Stimulated activated CD4-positive, alpha-beta T cell treated with anti-CD3 and anti-CD28 coated beads, Interleukin-15, amount 100 ng/mL, for 24 hours (primary cell): ENCODE measurements at places on chromosomes 16 and 17.
A peak's percentile ranks its signal among the peaks of the same experiment; 100 is the strongest.

GRCh38 chr17:72432143-72432621, 311.4 kb downstream of the SOX9 start:
- no peak for DNase-seq

DNA sequence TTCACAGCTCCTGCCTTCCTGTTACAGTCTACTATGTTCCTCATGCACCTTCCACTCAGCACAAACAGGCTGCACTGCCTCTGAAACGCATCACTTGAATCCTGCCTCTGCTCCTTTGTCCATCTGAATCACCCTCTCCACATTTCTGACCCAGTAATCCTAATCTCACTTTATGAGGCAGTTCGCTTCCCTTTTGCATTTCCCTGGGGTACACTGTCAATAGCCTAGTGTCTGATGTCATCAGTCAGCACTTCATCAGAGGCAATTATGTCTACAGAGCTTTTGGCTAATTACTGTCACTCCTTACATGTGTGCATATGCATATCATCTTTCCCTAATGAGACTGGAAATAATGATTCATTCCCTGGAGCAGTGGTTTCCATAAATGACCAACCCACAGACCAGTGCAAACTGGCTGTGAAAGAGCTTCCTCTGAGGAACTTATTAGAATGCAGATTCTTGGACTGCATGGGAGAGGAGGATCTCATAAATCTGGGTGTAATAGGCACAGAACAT, 23.6 kb downstream of the CA4 start:
- DNase-seq: no peak

DNA sequence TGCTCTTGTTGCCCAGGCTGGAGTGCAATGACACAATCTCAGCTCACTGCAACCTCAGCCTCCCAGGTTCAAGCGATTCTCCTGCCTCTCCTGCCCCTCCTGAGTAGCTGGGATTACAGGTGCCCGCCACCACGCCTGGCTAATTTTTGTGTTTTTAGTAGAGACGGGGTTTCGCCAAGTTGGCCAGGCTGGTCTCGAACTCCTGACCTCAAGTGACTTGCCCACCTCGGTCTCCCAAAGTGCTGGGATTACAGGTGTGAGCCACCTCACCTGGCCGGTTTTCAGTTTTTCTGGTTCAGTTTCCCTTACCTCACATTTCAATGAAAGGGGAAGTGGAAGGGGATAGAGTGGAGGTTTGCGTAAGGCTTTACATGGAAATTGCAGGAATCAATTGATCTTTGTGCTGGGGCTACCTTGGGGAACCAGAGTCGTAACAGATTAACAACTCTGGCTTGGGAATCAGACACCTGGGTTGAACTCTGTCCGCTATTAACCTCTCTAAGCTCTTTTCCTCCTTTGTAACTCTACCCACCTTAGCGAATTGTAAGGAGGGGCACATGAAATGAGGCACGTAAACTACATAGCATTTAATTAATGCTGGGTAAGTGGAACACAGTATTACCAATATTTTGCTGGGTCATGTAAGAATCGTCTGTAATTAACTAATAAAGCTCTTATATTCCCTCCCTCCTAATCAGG, 3.2 kb downstream of the MPV17L start:
- DNase-seq: no peak

- DNase-seq: peak; percentile 75
Observed at GRCh38 chr16:84718-85406, 6.8 kb downstream of the MPG start.

GRCh38 chr17:42787266-42787665, 6.9 kb downstream of the WNK4 start:
- no peak for DNase-seq

DNA sequence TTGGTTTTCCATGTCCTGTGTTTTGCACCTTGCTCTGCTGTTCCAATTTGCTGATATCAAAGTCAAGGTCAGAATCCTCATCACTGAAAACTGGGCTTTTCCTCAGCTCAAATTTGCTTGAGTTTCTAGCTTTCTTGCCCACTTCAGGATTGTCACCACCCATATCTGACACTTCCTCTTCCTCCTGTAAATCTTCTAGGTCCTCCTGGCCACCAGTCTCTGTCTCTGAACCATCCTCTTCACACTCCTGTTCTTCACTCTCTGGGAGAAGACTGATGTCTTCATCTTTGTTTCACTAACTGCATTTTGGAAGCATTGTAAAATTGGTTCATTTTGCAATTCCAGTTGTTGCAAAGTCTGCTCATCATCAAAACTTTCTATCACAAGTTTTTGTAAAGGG, 63.4 kb upstream of the RBL2 start:
- no peak for DNase-seq

GRCh38 chr16:11034481-11034931, 90.1 kb downstream of the CLEC16A start:
- no peak for DNase-seq

GRCh38 chr16:8614435-8615029, 7.0 kb upstream of the METTL22 start:
- no peak for DNase-seq

GRCh38 chr17:57877803-57878377, 28.0 kb upstream of the MRPS23 start:
- DNase-seq: no peak

DNA sequence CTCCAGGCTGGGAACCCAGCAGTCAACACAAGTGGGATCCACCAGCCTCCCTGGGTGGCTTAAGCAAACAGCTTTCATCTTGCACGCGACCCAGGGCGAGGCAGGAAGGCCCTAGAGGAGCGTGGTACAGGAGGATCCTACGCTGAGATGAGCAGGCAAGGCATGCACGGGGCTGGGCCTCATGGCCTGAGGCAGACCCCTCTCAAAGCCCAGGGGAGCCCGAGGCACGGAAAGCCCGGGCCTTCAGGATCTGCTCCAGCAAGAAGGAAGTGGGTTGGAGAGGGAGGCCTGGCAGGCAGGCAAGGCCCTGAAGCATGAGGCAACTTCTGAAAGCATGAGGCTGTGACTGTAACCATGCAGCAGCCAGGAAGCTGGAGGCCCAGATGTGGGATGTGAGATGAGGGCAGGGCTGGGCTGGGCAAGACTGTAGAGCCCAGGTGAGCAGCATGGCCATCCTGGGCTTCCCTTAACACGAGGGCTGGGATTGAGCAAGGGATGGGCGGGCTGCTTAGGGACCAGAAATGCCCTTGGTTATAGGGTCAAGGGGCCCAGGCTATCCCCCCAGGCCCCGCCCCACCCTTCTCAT, 338.7 kb downstream of the C16orf95 start:
- no peak for DNase-seq

- DNase-seq: no peak
Observed at GRCh38 chr16:23342083-23342640, 40.1 kb downstream of the SCNN1B start.

- DNase-seq: no peak
Observed at GRCh38 chr17:17793378-17794214, 43.2 kb downstream of the SREBF1 start.

GRCh38 chr17:67637901-67638641, 79.7 kb upstream of the NOL11 start:
- DNase-seq: no peak

DNA sequence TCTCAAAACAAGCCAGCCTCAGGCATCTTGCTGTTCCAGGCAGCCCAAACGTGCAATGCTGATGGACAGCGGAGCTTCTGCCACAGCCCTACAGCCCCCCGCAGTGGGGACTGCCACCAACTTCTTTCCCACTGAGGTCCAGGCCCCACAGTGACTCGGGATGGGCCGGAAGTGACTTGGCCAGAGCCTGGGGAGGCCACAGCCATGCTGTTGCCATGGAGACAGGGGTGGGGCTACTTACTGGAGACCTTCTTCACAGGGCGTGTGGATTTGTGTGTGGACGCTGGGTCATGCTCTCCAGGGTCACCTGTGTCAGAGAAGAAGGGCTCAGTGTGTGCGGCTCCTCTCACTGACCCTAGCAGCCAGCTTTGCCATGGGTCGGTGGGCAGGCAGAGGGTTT, 15.0 kb downstream of the TRIM25 start:
- DNase-seq: no peak

- no peak for DNase-seq
Observed at GRCh38 chr16:76278980-76279379, 1.8 kb downstream of the CNTNAP4 start.

DNA sequence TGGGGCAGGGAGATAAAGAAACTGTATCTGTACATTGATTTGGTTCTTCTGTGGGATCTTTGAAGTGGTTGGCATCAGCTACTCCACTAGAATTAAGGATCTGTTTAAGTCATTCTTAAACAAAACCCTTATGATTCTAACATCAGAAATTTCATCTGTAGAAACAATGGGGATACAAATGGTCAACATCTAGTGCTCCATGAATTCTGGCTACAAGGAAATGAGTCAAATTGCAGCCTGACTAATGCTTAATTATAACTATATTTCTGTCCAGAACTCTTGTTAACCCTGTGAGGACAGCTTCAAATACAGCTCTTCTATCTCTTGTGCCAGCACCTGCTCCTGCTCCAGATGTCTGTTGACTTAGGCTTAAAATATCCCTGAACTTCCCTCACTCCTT, 13.9 kb upstream of the GINS3 start:
- no peak for DNase-seq

- no peak for DNase-seq
Observed at GRCh38 chr17:42704490-42704836, 22.1 kb downstream of the CNTNAP1 start.

DNA sequence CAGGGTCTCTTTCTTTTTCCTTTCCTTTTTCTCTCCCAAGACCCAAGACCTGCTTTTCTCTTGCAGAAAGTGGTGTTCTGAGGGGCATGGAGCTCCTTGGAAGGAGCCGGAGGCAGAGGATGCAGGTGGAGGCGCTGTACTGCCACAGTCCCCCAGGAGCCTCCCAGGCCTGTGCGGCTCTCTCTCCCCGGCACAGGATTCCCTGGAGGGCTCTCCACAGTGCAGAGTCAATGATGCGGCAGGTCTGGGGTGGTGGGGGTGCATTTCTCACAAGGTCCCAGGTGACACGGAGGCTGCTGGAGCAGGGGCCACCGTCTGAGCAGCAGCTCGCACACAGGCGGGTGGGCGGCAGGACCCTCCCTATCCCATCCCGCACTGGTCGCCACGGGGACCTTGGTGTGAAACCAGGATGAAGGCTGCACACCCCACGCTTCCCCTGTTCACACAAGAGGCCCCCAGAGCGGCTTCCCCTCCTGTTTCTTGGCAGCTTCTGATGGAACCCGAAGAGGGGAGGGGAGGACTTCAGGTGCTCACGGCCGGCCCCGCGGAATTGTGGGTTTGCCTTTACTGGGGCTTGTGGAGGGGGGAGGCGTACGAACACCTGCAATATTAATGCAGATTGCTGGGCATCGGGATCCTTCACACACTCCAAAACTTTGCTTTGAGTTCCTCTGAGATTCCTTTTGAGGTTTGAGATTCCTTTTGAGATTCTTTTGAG, 186.9 kb downstream of the ENGASE start:
- no peak for DNase-seq

DNA sequence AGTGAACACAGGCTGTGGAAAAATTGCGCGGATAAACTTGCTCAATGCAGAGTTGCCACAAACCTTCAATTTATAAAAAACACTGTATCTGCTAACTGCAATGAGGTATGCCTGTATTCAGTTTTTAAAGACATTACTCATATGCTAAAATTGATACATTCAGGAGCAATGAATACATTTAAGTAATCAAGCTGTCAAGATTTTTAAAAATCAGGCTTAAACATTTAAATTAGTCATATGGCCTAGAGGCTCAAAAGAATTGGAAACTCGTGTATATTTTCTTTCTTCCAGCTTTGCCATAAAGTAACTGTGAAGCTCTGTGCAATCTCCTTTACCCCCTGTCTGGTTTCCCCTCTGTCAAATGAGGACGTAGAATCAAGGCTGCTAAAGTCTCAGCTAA, 4.1 kb downstream of the SYNRG start:
- DNase-seq: no peak

DNA sequence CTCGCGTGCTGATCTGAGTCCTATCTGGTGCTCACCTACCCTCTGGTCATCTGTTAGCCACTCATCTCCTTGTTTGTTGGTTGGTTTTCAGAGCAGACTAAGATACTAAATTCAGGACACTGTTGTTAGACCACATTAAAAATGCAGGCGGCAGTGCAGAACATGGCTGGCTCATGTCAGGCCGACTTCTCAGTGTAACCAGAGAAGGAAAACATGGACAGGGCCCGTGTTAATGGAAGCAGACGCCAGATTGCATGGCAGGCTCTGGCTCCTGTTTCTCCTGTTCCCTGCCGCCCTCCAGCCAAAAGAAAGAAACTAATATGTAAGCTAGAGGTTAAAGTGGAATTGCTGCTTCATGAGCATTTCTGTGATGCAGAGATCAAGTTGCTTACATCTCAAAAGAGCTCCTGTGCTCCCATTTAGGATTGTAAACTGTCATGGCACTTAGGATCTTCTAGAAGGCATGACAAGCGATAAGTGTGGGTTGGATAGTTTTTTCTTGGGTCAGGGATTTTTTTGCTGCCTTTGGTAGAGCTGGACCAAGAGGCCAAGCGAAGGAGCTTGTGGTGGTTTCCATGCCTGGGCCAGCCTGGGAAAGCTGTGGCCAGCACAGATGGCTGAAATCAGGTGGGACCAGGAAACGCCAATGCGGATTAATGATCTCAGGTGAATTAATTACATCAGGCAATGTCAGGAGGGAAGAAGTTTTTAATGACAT, 56.1 kb downstream of the YPEL2 start:
- no peak for DNase-seq

DNA sequence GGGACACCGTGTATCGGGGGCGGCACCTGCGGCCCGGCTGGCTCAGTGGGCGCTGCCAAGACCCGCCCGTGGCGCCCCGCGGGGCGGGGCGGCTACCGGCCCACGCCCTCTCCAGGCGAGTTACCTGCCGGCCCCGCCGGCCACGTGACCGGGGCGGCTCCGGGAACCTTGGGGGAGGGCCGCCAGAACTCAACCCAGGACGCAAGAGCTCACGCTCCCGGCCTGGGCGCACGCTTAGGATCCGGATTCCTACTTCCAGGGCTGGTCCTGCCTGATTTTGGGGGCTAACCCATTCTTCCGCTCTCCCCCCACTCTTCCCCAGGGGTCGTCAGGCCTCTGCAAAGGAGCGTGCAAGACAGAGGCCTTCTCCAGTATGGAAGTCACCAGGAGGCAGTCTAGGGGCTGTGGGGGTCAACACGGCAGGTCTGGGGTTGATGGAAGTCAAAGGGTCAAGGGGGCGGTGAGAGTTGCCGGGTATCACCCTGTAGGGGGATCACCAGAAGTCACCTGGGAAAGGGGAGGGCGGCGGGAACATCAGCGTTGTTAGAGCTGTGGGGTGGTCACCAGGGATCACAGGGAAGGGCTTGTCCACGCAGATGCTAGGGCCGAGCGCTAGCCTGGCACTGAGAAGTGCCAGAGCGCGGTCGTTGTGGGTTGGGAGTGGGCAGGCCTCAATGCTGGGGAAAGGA, 354 bp upstream of the ESRP2 start:
- DNase-seq: peak; percentile 63

DNA sequence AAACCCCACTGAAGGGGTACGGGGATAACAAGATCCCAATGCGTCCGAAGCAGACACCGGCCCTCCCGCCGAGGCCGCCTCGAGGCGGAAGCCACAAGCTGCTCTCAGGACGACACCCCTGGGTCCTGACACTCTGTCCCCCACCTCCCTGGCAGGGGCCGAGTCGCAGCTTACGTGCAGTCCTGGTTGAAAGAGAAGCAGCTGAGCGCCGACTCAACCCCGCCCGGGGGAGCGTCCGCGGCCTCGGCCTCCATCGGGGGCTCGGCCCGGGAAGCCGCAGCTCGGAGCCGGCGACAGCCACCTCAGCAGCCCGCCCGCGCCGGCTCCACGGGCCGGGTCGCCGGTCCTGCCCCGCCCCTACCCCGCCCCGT, at the start of gene WIPI1:
Gene WIPI1 (minus strand): TSS at position 329 of the 371 bp plus-strand sequence. CDS start 75 bp downstream, at position 254.
- DNase-seq: no peak

- DNase-seq: no peak
Observed at GRCh38 chr17:72838068-72838467, 254.4 kb downstream of the SLC39A11 start.

GRCh38 chr17:41691031-41691777, 2.5 kb downstream of the EIF1 start:
- peak; percentile 11 for DNase-seq
